Urothelium cell line (cell line): ENCODE measurements at places on chromosomes 4 and X.

GRCh38 chr4:185020863-185021761, 2.8 kb downstream of the HELT start:
- no peak for DNase-seq

GRCh38 chr4:99946356-99947189, at the start of gene DNAJB14:
Gene DNAJB14, minus strand, starts transcription at chr4:99946618. Its CDS starts 47 bp downstream, at chr4:99946571.
- peak; percentile 74 for DNase-seq

GRCh38 chr4:148067301-148067916, 335.5 kb downstream of the ARHGAP10 start:
- DNase-seq = no peak

GRCh38 chrX:139831675-139832456, 101.0 kb downstream of the ATP11C start:
- peak; percentile 1 for DNase-seq

DNA sequence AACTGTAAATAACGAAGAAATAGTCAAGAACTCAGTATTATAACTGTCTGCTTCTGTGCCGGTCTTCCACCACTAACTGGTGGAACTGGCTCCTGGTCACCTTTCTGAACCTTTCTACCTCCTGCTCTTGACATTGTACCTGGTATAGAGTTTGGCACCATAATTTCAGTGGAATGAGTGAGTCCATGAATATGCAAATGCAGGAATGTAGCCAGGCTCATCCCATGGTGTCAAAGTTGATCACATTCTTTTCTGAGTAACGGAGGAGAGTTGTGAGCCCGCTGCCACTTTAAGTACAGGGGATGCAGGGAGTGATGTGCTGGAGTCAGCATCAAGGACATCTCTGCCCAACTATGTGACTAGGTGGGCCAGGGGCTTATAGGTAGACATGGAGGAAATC, 207.9 kb upstream of the HS3ST1 start:
- no peak for DNase-seq

GRCh38 chr4:172287117-172287516, 473.9 kb downstream of the GALNTL6 start:
- no peak for DNase-seq

DNA sequence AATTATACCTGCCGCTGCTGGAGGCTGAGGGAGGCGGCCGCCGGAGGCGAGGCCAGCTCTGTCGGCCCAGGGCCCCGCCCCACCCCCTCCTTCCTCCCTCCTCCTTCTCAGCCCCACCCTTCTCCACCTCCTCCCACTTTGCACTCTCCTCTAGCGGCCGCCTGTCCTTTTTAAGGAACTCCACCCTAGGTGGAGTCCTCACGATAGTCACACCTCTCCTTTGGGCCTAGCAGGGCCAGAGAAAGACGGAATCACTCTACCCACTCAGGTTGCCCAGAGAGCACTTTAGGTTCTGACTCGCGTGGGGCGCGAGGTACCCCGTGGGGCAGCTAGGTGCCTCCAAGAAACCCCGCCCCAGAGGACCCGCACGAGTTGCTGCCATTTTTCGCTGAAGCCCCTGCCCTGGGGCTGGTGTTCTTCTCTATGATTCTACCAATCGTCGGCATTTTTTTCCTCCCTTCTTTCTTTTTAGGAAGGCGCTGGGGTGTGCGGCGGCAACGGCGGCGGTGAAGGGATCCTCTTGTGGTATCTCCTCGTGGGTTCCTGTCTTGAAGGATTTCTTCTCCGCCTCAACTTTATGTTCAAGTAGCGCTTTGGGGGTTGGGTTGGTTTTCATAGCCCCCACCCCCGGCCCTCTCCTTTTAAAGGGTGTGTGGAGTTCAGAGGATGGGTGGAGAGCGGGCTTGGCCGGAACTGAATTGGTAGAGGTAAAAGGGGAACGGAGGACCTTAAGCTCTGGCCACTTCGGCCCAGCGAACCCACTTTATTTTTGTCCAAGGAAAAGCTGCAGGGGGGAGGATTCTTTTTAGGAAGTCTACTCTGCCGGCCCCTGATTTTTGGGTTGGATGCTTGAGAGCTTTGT, at the start of gene KLF8:
KLF8 (plus strand) TSS at position 136 of the 862 bp plus-strand sequence. CDS start 979 bp downstream, outside the sequence.
- DNase-seq = peak; percentile 23

DNA sequence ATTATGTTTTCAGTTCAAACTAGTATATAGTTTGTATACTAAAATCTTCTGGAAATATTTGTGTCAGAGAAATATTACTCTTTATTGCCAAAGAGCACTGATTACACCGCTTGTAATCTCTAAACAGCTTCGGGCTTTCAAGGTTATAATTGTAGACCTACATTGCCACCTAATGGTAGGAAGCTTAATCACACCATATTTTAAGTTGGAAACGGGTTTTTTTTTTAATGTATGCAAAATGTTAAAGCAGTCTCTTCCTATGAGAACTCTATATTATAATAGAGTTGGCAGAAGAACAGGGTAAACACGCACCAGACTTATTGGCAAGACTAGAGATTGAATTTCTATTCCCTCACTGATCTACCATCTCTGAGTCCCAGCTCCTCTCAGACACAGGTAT, 19.5 kb upstream of the NFXL1 start:
- DNase-seq = peak; percentile 38

GRCh38 chr4:165541851-165542459, 163.1 kb downstream of the CPE start:
- DNase-seq = no peak

GRCh38 chr4:24722026-24722568, 73.3 kb upstream of the SOD3 start:
- no peak for DNase-seq

GRCh38 chrX:69158166-69158980, 6.9 kb downstream of the PJA1 start:
- DNase-seq = peak; percentile 53

DNA sequence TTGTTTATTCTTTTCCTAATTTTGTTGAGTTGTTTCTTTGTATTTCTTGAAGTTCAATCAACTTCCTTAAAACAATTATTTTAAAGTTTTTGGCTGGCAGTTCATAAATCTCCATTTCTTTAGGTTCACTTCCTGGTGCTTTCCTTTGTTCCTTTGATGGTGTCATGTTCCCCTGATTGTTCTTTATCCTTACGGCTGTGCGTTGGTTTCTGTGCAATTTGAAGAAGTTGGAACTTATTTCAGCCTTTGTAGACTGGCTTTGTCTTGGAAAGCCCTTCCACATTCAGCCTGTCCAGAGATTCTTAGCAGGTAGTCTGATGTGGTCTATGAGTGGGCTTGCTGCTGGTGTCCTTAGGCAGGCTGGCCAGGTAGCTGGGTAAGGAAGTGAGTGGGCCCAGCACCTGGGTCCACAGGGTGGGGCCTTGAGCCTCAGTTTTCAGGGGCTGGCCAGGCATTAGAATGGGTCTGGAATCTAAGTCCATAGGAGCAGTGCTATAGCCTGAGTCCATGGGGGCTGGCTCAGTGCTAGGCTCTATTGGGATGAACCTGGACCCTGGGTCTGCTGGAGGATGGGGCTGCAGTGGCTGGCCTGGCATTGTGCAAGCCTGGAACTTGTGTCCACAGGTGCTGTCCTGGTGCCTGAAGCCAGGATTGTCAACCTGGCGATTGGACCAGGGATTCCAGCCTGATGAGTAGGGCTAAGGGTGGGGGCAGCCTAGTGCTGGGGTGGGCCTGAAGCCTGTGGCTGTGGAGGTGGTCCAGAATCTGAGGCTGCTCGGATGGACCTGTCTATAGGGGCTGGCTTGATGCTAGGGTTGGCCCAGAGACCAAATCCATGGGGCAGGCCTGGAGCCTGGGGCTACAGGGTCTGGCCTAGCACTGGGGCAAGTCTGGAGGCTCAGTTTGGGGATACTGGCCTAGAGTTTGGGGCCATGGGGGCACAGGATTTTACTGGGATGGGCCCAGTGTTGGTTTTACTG, 152.4 kb downstream of the STAG2 start:
- no peak for DNase-seq

GRCh38 chr4:145101091-145101490, 3.0 kb downstream of the ABCE1 start:
- DNase-seq = no peak

DNA sequence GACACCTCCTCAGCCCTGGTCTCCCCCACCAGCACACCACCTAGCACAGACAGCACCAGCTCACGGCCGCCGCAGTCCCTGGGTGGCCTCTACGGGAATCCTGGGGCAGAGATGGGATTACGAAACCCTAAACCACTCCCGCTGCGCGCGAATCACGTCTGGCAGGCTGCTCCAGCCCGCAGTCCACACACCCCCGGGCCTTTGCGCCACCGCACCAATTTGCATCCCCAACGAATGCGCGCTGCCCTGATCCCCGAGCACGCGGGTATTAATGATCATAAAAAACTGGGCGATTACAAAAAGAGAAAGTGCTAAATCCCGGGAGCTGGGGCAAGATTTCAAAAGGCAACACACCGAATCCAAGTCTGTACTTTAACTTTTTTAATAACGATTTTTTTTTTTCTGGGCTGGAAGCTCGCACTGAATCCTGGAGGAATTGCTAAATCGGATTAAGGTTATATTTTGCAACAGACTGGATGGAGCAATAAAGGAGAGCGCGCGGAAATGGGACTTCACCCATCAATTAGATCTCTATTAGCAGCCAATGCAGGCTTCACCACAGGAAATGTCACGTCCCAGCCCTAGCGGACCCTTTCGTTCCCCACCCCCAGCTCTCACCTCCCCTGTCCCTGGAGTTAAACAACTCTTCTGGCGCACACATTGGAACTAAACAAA, 69.8 kb upstream of the TMEM33 start:
- DNase-seq = peak; percentile 49

- no peak for DNase-seq
These were observed 19.8 kb downstream of the TMPRSS11F start for GRCh38 chr4:68109868-68110267.

DNA sequence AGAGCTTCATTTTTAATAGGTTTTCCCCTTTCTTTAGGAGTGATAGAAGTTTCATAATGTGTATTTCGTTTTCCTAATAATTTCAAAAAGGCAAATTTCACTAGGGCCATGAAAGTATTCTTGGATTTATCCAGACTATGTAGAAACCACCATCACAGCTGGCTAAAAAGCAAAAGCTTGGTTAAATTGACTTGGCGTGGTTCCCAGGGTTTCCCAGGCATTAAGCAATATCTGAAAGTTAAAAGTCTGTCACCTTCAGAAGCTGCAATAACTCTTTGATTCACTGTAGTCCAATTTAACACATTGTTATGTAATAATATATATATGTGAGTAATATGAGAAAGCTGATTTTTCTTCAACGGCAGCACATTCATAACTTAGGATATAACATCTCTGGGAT, 38.3 kb downstream of the NDNF start:
- no peak for DNase-seq

- DNase-seq = no peak
These were observed 47.8 kb downstream of the GAB1 start for GRCh38 chr4:143384381-143384994.

GRCh38 chr4:37397505-37397904, 153.0 kb downstream of the NWD2 start:
- no peak for DNase-seq

GRCh38 chr4:143344774-143345173, 8.1 kb downstream of the GAB1 start:
- no peak for DNase-seq

GRCh38 chr4:45910511-45910910, 213.3 kb downstream of the GABRG1 start:
- no peak for DNase-seq

DNA sequence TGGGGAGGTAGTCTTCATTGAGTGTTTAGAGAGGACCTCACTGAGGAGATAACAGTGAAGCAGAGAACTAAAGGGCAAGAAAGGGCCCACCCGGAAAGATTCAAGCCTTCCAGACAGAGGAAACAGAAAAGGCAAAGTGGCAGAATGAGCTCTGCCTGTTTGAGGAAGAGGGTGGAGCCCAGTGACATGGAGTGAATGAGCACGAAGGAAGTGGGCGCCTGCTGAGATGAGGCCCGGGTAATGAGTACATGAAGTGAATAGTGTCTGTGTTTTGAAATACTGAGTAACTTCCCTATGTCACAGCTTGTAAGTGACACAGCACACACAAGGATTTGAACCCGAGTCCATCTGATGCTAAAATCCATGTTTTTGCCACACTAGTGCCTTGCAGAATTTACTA, 32.5 kb upstream of the TLR2 start:
- no peak for DNase-seq

GRCh38 chr4:180564026-180564425, 1679.2 kb upstream of the TENM3 start:
- DNase-seq = no peak

DNA sequence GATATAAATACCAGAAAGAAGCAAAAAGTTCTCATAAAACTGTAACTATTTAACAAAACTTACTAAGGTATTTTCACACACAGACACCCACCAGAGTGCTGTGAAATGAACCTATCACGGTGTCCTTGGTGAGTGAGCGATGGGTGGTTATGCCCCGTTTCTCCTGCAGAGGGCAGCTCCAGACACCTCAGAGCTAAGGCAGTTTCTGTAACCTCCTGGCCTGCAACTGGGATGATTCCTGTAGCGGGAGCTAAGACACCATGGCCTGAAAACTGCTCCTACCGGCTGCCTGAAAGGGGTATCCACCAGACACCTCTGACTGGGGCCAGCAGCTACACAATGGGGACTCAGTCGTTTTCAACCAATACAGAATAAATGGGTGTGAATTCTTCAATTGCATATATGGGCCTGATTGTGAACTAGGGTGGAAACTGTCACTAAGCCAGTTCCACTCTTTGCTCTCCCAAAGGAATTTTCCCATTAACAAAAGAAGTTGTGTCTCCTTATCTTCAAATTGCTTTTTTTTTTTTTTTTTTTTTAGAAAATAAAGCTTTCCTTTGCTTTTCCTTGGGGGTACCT, 2375.8 kb upstream of the TENM3 start:
- peak; percentile 61 for DNase-seq

DNA sequence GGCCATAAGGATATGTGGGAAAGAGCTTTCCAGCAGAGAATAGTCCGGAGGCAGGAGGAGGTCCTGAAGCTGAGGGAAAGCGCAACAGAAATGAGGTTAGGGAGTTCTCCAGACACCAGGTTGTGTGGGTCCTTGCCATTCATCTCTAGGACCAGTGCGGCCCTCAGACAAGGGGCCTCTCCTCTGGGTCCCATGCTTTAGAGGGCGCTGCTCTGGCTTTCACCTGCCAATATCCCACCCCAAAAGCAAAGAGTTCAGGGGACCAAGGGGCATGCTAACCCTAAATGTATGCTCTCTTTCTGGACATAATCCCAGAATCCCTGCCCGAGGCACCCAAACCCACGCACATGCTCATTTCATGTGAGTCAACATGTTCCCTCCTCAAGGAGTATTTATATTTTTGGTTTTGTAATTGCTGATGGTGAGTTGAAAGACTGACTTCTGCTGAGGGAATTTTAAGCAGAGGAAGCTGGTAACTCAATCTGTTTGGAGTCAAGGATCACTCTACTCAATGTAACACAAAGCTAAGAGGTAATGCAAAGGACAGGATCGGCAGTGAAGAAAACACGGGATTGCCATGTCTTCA, 14.8 kb downstream of the RPL34 start:
- DNase-seq = no peak

DNA sequence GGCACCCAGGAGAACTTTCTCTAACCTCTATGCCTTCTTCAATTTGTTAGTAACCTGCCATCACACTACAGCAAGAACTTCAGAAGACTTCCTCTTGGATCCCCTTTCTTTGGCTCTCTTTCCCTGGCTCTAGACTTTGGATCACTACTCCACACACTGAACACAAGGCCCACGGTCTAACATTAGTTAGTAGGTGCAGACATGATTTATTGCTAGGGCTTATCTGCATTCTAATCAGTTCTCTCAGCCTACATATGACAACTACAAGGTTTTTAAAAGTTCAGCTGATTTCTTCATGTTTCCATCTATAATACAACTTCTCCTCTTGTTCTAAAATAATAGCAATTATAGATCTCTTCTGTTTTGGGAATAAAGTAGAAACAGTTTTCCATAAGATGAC, 209.1 kb upstream of the ANXA10 start:
- no peak for DNase-seq

GRCh38 chrX:118117741-118118140, 1.1 kb upstream of the KLHL13 start:
- DNase-seq = no peak

- DNase-seq = peak; percentile 5
These were observed 253.7 kb downstream of the CENPC start for GRCh38 chr4:67291644-67292043.
